Motor neuron (in vitro differentiated cells): ENCODE measurements at places on chromosomes 1 and 21. TPM values are rescaled to one million over a fixed set of nuclear protein-coding genes. Genes with fewer than 3 reads are reported as not detected.
A peak's percentile ranks its signal among the peaks of the same experiment; 100 is the strongest.

DNA sequence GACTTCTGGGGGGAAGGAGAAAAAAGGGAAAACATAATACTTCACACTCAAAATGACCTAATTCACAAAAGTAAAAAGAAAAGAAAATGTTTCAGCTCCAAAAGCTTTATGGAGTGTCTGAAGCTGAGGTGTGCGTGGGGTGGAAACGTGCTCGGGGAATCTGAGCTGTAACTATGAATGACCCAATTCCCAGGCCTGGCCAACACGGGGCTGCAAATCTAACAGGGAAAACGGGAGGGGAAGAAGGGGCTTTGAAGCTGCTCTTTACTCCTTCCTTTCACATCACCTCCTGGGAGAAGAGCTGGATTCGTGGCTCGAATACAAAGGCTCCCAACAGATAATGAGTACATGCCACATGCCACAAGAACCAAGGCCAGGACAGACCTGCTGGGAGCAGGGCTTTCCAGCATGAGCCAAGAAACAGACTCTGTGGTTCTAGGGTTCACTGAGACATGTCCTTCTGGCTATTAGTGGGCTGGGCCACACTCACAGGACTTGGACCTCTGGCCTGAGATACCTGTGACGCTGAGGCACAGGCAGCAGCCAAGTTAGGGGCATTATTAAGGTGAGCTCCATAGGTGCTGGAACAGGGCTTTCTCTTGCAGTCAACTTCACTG, 51.5 kb downstream of the SLC66A1 start:
- ATAC-seq = no peak

DNA sequence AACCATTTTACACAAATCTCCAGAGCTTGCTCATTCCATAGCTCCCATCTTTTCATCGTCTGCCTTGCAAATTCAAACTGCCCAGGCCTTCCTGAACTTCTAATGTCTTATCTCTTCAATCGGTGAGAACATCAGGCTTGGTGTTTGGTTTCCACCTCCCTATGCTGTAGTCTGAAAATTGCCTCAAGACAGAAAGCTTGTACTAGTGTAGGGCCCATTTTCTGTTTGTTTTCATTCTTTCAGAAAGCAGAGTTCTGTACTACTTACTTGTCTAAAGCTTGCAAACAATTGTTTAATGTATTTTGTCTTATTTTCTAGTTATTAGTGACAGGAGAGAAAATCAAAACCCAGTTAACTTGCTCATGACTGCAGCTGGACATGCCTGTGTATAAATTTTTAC, 16.8 kb downstream of the HOOK1 start:
- no peak for ATAC-seq

Gene ASTN1
- 0.05 and 0.10 TPM in 2 replicates for total RNA-seq

DNA sequence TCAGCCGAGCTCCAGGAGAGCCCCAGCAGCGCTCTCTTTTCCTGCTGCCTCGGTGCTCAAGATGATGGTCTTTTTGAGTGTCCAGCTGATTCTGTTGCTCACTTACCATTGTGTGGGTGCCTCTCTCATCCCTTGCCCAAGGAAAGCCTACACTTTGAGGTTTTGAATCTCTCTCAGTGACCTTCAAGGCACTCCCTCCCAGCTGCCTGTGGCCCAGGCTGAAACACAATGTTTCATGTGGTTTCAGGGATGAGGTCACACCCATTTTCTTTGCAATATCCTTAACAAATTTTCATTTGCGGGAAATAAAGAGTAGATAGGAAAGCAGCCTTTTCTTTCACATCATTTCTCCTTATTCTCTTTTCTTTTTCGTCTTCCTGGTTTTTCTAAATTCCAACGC, 12.6 kb upstream of the MRPS14 start:
- ATAC-seq = peak; percentile 86

DNA sequence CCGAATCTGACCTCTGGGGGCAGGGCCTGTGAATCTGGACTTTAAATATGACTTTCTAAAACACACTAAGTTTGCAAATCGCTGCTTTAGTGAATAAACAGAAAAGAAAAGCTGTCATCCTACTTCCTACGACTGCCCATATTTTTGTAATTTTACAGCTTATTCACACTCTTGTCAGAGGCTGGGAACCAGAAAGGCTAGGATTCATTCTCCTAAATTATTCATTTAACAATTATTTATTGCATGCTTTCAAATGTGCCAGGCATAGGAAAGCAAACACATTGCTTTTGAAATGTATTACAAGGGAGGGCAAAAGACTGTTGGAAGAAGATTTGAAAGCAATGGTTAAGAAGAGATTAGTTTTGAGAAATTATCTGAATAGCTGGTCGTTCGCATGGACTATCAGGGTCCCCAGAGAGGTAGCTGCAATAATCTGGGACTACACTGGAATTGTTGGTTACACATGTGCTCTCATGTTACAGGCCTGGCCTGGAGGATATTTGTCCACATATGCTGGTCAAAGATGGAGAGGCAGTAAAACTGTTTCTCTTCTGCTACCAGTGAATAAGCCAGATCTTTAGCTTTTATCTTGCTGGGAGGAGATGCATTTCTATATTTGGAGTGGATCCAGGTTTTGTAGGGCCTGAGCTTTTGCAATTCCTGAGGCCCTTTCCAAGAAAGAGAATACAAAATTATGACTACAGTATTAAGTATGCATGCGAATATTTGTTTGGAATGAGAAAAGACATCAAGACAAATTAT, 29.6 kb upstream of the SFPQ start:
- ATAC-seq = no peak
